Brain pericyte (primary cell): ENCODE measurements at places on chromosomes 11 and 22.

DNA sequence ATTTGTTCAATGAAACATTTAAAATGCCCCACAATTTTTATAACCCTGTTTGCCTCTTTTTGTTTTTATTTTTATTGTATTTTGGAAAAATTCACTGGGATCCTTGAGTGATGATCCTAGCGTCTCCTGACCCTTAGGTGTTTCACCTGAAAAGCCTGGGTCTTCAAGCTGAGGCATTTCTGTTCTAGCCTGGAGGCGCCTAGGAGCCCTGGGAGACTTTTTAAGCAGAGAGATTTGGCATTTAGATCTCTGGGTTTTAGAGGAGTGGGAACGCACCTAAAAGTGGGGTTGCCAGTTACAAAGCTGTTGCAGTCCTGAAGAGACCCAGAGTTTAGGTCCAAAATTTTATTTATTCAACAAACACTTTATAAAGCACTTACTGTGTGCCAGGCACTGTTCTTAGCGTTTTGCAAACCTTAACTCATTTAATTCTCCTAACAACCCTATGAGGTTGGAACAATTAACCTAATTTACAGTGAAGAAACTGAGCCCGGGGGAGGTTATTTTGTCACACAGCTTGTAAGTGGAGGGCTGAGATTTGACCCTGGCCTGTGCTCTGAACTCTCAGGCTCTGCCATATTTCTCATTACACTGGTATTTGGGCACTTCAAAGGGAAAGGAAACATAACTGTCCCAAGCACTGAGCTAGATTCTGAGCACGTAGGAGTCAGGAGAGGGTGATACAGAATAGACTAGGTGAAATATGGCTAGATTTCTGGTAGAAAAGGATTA lies 834 bp upstream of the FADS1 start:
- no peak for DNase-seq

DNA sequence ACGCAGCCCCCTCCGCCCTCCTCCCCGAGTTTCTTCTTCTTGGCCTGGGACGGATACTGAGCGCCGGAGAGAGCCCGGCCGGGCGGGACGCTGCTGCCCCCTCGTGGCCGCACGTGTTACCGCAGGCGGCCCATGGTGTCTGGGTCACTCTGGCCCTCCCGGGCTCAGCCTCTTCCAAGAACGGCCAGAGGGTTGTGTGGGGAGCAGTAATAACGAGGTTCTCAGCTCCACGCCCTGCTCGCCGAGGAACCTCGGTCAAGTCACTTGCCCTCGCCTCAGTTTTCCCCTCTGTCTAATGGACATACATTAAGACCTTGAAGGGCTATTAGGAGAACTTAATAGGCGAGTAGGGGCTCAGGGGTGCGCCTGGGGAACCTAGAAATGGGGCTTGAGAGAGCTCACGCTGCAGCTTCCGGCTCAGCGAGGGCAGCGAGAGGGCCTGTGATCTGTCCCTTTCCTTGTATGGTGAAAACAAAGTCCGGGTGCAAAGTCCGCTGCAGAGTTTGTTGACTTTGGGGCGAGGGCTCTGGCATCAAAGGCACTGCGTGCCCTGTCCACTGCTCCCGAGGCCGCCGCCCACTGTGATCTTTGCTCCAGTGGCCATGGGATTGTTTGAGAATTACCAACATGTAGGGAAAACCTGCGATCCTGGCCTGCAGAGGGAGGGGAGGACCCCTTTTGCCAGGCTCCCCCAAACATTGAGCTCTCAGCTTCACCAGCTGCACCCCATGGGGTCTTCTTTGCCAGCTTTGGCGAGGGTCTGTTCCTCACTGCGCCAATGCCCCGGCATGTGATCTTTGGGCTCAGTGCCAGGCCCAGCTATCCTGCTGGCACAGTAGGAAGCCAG lies 14.4 kb upstream of the LRP5 start:
- DNase-seq = peak; percentile 43

DNA sequence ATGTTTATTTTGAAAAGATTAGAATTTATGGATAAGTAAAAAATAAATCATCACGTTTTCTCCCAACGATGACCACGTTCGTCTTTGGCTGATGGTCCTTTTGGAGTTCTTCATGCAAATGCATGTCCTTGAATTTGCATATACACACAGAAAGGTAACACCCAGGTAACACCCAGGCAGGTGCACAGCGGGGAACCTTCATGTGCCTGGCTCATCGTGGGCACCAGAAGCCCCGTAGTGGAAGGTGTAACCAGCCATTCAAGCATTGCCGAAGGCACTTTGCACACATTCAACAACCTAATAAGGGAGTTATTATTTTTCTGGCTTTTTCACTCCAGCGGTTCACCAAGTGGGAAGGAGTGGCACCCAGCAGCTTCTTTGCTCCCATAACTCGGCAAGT lies 404.6 kb downstream of the TBC1D22A start:
- DNase-seq = no peak

- no peak for DNase-seq
Measured at GRCh38 chr11:15890031-15890713, 466.2 kb downstream of the SOX6 start.

DNA sequence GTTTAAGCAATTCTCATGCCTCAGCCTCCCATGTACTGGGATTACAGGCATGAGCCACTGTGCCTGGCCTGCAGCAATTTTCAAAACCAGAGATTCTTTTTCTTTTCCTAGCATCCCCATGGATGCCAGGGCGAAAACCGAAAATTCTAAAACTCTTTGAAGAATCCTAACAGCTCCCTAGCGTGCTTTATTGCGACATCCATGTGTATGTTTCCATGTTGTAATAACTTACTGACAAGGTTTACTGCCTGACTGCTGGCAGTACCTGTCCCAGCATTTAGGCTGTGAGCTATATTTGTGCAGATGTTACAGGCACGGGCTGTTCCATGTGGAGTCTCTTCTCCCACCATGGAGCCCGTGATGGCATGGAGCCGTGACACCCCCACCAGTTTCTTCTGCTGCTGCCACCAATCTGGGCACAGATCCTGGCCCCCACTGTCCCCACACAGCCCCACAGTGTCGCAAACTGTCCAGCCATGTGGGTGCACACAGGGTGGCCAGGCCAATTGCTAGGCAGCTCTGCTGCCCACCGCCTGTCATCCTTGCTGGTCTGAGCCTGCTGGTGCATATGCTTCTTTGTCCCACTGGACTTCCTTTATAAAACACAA lies 7.1 kb upstream of the TAB1 start:
- no peak for DNase-seq

DNA sequence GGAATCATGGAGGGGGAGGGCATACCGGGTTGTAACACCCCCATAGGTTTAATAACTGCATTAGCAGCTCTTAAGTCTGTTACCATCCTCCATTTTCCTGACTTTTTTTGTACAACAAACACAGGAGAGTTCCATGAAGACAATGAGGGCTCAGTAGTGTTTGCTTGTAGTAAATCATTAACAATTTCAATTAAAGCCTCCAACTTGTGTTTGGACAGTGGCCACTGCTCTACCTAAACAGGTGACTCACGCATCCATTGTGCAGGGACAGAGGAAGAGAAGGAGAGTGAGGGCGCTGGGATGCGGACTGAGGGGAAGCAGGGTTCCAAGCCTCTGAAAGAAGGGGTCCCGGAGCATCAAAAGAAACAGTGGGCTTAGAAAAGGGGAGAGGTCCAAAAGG lies 21.3 kb upstream of the MTNR1B start:
- DNase-seq = no peak

- no peak for DNase-seq
Measured at GRCh38 chr11:110134110-110134509, 40.9 kb downstream of the ZC3H12C start.

GRCh38 chr11:121241343-121242211 lies 51.0 kb upstream of the SC5D start:
- DNase-seq = no peak

DNA sequence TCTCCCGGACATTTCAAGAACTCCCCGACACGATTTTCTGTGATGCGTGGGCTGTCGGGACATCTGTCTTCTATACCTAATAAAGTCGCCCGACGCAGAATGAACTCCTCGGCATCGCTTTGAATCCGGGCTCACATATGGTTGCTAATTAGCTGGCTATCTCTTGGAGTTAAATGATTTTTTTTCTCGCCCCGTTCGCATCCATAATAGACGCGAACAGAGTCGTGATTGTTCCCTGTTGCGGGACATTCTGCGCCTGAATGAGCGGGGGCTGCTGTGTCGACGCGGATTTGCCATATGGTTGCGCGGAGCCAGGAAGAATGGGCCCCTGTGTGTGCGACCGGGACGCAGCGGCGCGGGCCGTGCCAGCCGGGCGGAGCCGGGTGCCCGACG lies 16.4 kb downstream of the CDKN1C start:
- DNase-seq = no peak

- DNase-seq = no peak
Measured at GRCh38 chr11:128964463-128964930, 21.8 kb upstream of the TP53AIP1 start.

DNA sequence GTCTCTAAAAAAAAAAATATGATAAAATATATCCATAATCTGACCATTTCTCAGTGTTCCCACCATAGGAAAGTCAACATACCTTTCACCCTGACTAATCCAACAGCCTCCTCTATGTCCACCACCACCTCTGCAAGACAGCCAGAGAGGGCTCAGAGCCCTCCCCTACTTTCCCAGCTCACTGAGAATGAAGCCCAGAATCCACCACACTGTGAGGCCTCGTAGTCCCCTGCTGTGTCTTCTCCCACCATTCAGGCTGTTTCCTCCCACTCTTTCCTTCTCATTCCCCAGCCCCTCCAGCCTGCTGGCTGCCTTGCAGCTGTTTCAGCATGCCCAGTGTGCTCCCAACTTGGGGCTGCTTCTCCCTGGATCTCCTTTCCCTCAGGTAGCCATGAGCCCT lies 27.0 kb downstream of the SGSM3 start:
- DNase-seq = no peak

- DNase-seq = no peak
Measured at GRCh38 chr11:115521825-115522224, 17.6 kb upstream of the CADM1 start.

- DNase-seq = no peak
Measured at GRCh38 chr22:50184004-50184901, 1.5 kb upstream of the TRABD start.

DNA sequence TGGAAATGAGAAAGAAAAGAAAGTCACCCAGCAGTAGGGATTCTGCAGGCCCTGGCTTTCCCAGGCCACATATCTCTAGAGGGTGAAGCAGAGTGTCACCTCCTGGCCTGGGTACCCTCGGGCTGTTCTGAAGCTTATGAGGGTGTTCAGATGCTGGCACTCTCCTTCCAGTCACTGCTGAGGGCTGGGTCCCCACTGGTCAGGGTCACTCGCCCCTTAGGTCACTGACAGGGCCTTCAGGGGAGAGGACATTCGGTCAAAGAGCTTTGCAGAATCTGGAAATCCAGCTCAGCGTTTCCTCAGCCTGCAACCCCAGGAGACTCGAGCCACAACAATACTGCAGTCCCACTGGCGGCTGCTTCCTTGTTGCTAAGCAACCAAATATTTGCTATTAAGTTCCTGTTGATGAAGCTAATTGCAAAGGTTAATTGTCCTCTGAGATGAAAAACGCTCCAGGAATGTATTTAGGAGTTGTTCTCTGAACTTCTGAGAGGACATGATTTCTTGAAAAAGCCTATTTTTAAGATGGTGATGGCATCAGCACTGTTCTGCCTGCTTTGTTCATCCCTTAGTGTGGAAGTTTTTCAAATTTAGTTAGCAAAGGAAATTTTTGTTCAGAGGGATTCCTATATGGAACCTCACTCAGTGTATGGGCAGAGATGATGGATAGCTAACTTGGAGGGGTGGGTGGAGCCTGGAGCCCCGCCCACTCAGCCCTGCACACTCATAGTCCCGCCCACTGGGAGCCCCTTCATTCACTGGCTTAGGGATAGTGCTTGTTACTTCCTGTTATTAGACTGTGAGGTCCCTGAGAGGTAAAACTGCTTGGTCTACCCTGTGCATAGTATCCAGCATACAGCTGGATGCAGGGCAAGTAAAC lies 109.2 kb downstream of the CSNK2A3 start:
- no peak for DNase-seq

GRCh38 chr11:80239217-80239616 lies 798.4 kb upstream of the TENM4 start:
- no peak for DNase-seq
